ENCODE measurements at places on chromosomes 3 and 15.

GRCh38 chr15:29079479-29079878, 190.1 kb downstream of the NSMCE3 start:
- no peak for DNase-seq

GRCh38 chr3:59286791-59287531, 237.1 kb upstream of the CFAP20DC start:
- no peak for DNase-seq

GRCh38 chr3:148718982-148719862, 21.5 kb downstream of the AGTR1 start:
- no peak for DNase-seq

DNA sequence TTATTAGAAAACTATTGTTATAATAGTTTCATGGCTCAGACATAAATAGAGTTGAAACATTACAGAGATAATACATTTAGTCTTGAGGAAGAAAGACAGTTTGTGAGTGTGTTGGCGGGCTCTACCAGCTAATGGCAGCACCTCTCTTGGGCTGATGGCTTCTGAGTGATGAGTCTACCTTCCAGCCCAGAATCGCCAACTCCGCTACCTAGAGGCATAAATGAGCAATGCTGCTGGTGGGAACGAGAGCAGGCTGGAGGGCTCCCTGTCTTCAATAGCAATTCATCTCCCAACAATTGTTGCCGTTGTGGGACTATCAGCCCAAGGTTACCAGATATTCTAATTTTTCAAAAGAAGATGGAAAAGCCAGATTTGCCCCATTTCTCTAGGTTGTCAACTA, 388.7 kb downstream of the FOXP1 start:
- DNase-seq = no peak

DNA sequence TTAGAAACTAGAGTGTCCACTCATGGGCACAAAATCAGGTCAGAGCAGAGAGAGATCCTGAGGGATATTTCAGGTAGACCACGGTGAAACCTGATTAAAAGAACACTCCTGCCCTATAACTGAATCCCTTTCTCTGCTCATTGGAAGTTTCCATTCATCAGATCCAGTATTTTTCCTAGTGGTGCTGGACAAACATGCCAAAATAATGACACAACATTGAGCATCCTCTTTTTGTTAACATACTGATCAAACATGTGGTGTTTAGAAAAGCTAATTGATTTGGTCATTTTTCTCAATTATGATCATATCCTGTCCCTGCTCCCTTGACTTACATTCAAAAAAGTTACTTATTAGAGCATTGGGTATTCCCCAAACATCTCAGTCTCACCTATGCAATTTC, 27.2 kb downstream of the PTX3 start:
- DNase-seq = no peak

- DNase-seq = no peak
These were observed 18.6 kb downstream of the ACOX2 start for GRCh38 chr3:58518291-58518789.

- DNase-seq = no peak
These were observed 60.1 kb upstream of the DAZL start for GRCh38 chr3:16665282-16665741.

Data from CD4-positive, alpha-beta T cell treated with Interleukin-17A for 1 hour (primary cell).